ENCODE measurements at places on chromosomes 4 and X.

DNA sequence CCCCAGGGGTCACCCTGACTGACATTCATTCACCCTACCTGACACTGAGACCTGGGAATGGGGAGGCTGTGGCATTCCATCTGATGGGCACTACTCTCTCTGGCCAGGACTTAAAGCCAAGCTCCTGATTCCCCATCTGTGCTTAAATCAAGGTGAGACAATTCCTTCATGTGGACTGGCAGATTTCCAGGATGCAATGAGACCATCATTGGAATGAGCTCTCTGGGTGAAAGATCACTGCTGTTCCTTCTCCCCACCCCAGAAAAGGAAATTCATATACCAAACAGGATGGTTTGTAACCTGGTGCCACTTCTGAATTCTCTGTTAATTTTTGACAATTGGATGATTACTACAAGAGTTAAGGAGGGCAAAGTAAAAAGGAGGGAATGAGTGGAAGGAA lies 354.8 kb downstream of the MID1IP1 start:
- DNase-seq: no peak

GRCh38 chr4:7052923-7053715 lies 9.9 kb downstream of the TADA2B start:
- peak; percentile 55 for DNase-seq

GRCh38 chr4:8594097-8595038 lies 1.8 kb downstream of the CPZ start:
- peak; percentile 54 for DNase-seq

GRCh38 chr4:83821493-83821892 lies 285.6 kb downstream of the GPAT3 start:
- no peak for DNase-seq

- DNase-seq: no peak
These were observed 5.5 kb upstream of the GSX2 start for GRCh38 chr4:54094451-54094850.

DNA sequence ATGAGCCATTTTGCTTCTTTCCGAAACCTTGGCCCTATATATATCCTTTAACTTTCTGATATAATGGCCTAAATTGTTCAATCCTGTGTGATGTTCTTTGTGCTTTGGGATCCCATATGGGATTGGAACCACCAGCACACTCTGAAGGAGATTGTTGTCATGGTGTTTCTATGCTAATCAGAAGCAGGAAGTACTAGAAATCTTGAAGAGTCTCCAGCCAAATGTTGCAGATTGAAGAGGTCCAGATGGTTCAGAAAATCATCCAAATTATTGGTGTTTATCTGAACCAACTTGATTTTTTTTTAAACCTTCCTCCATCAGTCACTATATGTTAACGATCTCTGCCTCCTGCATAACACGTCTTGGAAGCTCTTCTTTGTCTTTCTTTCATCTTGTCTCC lies 72.8 kb downstream of the KIT start:
- DNase-seq: no peak

DNA sequence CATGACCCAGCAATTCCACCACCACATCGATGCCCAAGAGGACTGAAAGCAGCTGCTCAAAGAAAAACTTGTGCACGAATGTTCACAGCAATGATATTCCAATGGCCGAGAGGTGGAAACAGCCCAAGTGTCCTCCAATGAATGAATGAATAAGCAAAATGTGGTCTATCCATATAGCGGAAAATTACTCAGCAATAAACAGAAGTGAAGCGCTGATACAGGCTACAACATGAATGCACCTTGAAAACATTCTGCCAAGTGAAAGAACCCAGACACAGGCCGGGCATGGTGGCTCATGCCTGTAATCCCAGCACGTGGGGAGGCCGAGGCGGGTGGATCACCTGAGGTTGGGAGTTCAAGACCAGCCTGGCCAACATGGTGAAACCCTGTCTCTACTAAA lies 5.2 kb upstream of the SLC2A9 start:
- no peak for DNase-seq

GRCh38 chr4:140046543-140046942 lies 107.4 kb downstream of the MAML3 start:
- DNase-seq: peak; percentile 56

- DNase-seq: no peak
These were observed 31.8 kb upstream of the KCNE5 start for GRCh38 chrX:109656774-109657173.

DNA sequence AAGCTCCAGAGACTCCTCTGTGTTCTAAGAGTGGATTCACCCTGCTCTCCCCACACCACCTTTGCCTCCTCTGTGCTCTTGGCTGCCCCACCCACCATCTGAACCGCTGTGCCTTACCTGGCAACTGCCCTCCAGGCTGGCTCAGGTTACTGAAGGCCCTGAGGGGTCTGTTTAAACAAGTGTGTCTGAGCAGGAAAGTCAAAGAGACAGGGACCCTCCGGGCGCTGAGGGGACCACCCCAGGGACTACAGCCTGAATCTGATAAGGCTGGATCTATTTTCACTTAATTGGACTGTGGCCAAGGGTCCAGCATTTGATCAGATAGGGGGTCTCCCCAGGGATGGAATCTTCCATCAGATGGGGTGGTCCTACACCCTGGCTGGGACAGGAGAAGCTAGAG lies 10.4 kb upstream of the MSX1 start:
- DNase-seq: no peak

GRCh38 chrX:86981326-86981879 lies 536.2 kb upstream of the KLHL4 start:
- no peak for DNase-seq

DNA sequence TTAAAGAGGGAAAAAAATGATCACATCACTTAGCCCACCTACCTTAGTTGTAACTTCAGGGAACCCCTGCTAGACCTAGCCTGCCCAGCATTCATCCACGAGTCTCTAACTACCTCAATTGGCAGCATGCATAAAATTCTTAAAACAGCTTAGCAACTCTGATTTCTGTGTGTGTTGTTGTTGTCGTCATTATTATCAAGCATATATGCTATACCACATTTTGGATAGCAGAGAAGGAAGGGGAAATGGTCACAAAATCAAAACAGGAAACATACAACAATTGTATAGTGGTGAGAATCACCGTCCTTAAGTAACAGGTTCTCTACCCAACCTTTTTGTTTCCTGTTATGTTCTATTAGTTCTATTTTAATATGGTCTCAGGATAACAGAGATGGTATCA lies 2.7 kb upstream of the ACOT9 start:
- no peak for DNase-seq

DNA sequence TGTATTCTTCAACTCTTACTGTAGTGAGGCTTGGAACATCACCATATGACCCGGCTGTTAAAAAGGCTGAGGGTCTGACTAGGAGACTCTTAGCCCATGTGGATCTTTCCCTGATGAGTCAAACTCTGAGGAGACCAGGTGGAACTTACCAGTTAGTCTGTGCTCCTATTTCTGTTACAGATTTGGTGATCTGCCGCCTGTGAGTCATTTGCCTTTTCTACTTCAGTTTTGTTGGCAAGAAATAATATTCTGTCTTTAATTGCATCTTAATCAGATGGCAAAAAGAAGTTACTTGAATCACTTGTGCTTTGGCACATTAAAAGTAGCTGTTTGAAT lies 48.4 kb downstream of the MTM1 start:
- DNase-seq: no peak

GRCh38 chr4:25358515-25359275 lies 18.4 kb upstream of the ANAPC4 start:
- no peak for DNase-seq

DNA sequence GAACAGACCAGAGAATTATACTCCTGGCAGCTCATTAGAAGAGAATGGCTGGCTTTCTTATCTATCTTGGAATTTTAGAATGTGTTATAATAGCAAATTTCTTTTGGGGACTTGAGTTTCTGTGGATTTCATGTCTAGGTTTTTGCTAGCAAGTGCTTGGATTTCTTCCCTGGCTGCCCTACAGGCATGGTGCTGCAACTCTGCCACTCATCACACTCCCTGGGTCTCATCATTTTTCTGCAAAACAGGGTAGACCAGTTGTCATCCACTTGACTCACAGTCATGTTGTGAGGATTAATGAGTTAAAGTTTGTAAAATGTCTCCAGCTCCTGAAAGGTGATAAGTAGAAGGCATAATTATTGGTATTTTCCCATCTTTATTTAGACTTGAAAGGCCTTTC lies 60.7 kb upstream of the LCORL start:
- no peak for DNase-seq

GRCh38 chrX:40063555-40063954 lies 34.2 kb downstream of the BCOR start:
- no peak for DNase-seq

GRCh38 chr4:29560452-29560851 lies 1159.7 kb upstream of the PCDH7 start:
- DNase-seq: no peak

- no peak for DNase-seq
These were observed 42.4 kb upstream of the MCF2 start for GRCh38 chrX:139750390-139750789.

- no peak for DNase-seq
These were observed 20.2 kb downstream of the GYG2 start for GRCh38 chrX:2848871-2849301.

DNA sequence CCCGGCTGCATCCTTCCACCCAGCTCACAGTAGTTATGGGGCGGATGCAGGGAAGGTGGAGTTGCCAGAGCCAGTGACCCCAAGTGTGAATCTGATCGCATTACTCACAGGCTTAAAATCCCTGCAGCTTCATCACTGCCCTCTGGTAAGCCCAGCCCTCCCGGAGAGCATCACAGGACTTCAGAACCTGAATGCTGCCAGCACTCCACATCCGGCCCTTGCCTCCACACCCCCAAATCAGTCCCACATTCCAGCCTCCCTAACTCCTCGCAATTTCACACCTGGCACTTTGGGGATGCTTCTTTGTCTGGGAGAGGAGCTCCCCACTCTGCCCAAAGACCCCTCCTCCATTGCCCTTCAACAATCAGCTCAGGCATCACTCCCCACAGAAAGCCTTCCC lies 15.6 kb downstream of the RASL11B start:
- DNase-seq: no peak

DNA sequence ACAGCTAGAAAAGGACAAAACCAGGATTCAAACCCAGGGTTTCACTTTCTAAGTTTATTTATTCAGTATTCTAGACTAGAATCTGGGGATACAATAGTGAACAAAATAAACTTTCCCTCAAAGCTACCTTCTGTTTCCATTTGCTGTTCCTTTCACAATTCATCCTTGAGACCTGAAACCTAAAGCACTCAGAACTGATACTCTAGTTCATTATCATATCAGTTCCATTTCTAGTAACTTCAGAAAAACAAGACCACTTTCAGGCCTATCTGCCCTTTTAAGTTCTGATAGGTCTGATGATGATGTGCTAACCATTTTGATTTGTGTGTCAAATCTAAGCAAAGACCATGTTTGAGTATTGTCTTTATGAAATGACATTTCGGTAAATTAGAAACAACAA lies 7.8 kb upstream of the XK start:
- no peak for DNase-seq

DNA sequence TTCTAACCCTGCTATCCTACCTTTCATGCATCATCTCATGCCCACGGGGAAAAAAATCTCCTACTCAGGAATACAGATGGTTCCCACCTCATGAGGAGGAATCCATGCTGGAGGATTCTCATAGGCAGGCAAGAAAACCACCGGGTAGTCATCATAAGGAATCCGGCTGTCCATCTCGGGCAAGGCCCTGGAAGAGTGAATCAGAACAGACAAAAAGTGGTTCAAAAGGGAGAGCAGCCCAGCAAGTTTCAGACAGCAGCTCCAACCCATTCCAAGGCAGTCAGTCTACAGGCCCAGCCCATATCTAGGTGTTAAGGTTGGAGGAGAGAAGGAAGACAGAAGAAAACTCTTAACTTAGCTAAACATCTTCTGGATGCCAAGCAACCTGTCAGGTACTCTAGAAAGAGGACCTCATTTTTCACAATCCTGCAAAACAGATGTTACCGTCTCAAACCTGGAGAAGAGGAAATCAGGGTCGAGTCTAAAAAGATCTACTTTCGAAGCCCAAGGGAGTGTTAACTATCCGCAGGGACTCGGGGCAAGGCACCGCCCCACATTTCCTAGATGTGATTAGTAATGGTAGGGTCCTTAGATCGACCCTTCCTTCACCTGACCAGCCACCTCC lies 447 bp downstream of the PDZD11 start:
- no peak for DNase-seq

GRCh38 chr4:16007471-16008095 lies 44.6 kb upstream of the FGFBP2 start:
- no peak for DNase-seq

DNA sequence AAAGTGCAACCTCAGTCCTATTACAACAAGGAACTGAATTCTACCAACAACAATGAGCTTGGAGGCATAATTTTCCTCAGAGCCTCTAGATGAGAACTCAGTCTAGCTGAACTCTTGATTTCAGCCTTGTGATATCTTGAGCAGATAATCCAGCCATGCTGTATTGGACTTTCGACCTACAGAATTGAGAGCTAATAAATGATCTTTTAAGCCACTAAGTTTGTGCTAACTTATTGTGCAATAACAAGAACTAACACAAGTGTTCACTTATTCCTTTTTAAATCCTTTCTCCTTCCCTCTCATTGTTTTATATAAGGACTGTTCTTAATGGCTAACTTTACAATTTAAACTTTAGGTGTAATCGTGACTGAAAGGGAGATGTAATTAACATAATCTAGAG lies 140.7 kb downstream of the MAGEB17 start:
- no peak for DNase-seq

Data from inflammatory macrophage (primary cell).